ENCODE measurements at places on chromosomes 3 and 15.

- DNase-seq, result no peak
These were observed 602.3 kb upstream of the SUCLG2 start for GRCh38 chr3:68256635-68257223.

- DNase-seq, result no peak
These were observed 313.5 kb downstream of the PYDC2 start for GRCh38 chr3:191774485-191774884.

DNA sequence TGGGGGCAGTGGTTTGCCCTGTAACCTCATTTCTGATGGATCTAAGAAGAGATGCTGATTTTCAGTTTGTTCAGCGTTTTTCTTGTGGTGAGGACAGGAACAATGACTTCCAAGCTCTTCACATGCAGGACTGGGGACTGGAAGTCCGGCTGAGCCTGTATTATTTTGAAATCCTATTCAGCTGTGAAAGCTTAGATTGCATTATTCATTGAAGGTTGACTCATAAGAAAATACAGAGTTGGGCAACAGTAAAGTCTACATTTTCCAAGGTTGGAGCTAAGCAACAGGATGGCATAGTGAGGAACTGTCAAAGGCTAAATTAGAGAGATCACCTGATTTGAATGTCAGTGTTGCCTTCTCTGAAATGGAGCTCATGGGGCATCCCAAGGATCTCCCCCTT, 230.9 kb upstream of the FEZF2 start:
- no peak for DNase-seq

- no peak for DNase-seq
These were observed 53.2 kb upstream of the PPARG start for GRCh38 chr3:12235691-12236090.

GRCh38 chr3:117404730-117405129, 695.2 kb downstream of the TUSC7 start:
- no peak for DNase-seq

GRCh38 chr3:55907616-55908015, 420.5 kb upstream of the WNT5A start:
- DNase-seq, result no peak

GRCh38 chr3:51928438-51928837, 13.3 kb downstream of the RRP9 start:
- DNase-seq, result no peak

- DNase-seq, result no peak
These were observed 367.5 kb downstream of the ROBO2 start for GRCh38 chr3:77407441-77407840.

- DNase-seq, result no peak
These were observed 21.5 kb downstream of the NR2F2 start for GRCh38 chr15:96351761-96352603.

DNA sequence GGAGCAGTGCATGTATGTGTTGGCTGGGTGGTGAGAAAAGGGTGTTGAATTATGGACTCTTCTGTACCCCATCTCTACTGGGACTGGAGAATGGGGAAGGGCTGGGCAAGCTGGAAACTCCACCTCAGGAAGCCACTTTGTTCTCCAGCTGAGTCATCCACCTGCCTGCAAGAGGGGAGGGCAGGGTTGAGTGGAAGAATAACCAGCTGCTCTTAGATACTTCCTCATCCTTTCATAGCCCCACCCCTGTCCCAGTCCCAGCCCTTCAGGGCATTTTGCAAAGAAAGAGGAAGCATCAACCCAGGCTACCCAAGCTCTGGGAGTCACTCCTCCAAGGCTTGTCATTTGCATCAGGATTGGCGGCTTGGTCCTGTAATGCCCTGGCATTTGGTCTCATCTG, 33.1 kb downstream of the RAB11A start:
- DNase-seq, result no peak

DNA sequence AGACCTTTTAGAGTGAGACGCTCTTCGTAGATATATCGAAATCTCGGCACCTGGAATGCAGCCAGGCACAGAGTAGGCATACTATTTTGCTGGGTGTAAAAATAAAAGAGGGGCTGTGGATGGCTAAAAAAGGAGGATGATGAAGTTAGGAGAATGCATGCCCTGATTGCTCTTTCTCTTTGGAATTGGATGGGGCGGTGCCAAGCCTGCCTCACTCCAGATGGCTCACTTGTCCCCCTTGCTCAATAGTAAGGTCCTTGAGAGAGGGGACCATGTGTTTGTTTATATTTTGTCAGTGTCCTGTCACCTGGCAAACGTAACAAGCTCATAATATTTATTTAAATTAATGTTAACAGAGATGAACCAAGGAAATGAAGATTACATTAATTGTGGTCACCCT, 33.0 kb downstream of the SNRK start:
- DNase-seq, result no peak

DNA sequence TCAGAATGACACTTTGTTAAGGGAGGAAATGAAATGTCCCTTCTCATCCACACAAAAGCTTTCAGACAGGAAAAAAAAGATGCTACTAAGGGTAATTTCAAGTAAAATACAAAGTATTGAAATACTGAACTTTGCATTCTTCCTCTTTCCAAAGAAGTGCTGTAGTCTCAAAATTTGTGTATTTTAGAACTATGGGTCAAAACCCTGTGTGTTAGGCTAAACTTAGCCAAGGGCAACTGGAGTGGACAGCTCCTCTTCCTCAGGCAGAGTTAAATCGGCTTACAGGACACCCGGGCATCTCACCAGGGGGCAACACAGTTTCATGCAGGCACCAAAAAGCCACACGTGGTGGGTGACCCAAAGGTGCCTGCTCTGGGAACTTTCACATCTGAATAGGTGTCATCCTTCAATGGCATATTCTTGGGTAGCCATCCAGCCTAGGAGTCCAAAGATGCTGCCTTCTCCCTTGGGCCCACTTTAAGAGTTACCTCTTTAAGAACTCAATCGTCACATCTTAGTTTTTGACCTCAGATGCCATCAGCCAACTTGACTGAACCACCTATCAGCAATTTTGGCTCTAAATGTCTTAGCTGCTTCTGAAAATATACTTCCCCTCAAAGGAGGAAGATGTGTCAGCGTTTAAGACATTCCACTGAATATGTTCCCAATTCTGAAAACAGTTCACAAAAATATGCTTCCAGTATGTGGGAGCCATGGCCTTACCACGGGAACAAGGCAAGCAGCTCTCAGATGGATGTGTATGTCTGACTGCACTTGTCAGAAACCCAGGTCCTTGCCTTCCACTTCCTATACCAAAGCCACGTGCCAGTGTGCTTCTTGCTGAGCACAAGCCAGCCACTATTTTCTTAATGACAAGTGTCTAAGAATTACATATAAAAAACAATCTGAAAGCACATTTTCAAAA, 32.2 kb upstream of the MUC13 start:
- no peak for DNase-seq

DNA sequence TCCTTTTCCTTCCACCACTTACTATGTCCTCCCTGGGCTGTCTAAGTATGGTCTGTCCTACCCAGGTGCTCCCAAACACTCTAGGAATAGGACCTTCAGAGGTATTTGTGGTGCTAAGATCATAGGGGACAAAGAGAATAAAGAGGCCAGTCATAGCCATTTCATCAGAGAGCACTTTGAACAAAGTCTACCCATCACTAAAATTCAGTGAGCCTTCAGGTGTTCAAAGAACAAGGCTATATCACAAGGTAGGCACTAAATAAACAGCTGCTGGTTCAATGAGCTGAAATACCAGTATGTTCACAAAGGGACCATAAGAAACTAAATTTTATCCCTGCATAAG, 38.8 kb downstream of the NBEAL2 start:
- no peak for DNase-seq

DNA sequence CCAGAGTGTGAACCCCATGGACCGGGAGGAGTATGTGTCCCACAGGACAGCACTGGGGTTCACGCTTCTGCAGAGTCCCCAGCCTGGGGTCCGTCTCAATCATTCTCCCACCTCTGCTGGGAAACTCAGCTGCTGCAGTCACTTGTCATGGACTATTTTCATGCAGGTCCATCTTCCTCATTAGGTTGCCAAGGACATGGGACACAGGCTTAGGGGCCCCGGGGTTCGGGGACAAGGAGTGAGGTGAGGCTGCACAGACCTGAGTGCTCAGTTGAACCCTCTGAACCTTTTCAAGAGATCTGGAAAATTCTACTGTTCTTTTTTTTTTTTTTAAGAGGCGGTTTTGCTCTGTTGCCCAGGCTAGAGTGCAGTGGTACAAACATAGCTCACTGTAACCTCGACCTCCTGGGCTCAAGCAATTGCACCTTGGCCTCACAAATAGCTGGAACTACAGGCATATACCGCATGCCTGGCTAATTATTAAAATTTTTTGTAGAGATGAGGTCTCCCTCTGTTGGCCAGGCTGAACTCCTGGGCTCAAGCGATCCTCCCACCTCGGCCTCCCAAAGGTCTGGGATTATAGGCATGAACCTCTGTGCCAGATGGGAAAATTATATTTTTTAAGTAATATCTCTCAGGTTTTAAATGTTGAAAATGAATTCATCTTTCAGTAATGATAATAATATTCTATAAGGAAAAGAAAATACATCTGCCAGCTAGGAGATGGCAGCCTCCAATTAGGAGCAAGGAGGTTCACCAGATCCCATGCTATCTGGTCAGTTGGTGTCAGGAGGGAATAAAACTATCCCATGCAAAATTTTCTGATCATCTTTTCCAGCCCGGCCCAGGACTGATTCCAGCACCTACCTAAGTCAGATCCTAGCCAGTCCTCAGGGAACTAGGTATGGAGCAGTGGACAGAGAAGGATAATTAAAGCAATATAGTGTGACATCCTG, 45.2 kb downstream of the RPN1 start:
- DNase-seq, result no peak

GRCh38 chr15:60745469-60746061, 266.6 kb upstream of the ICE2 start:
- DNase-seq, result no peak

GRCh38 chr3:32544894-32545293, 25.8 kb downstream of the DYNC1LI1 start:
- DNase-seq, result no peak

- DNase-seq, result no peak
These were observed 164.5 kb downstream of the THSD4 start for GRCh38 chr15:71279757-71280141.

DNA sequence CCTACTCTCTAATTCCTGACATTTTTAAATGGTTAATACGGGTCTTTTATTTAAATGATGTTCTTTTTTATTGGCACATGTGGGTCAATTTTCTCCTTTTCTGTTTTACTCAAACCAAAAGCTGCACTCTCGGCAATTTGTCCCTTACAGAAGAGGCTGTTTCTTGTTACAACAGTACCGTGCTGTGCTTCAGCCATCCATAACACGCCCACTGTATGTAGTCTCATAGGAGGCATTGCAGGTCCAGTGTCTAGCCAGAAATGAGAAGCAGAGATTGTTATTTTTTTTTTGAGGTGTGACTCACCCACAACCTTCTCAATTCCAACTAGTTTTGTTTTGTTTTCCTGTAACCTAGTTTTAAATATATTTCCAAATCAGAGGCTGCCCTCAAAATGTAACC, 164.6 kb downstream of the GMNC start:
- DNase-seq, result no peak

DNA sequence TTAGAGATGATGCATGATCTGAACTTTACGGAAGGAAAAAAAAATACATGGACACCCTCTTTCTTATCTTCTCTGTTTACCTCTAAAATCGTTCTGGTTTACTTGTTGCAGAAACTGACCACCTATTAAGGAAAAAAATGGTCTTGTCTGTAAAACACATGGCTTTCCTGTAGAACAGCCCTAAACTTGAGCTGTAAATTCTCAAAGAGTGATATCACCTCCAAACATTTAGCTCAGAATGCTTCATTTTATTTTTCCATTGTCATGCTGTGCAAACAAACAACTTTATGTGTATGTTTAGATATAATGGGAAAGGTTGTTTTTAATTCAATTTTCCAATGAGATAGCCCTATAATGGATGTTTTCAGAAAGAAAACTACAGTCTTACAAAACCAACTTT, 237.4 kb upstream of the NR2F2 start:
- no peak for DNase-seq

DNA sequence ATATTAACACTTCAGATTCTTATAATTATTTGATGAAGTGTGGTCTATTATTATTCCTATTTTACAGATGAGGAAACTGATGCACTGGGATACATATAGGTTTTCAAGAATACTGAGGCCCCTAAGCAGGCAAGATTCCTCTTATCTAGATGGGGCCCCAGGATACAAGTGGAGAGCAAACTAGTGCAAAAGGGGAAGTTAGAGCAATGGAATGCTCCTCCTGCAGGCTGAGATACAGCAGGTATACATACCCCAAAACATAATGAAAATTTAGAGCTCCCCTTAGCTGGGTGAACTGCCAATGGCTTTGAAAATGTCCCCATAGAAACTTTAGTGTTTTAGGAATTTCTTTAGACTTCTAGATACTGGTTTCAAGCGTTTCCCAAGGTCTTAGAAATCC, 247.1 kb downstream of the CHST2 start:
- DNase-seq, result no peak

GRCh38 chr3:93906245-93906644, 67.5 kb downstream of the PROS1 start:
- DNase-seq, result no peak

GRCh38 chr15:57334257-57334656, 42.0 kb upstream of the CGNL1 start:
- DNase-seq, result no peak

- DNase-seq, result no peak
These were observed 880.1 kb downstream of the CADM2 start for GRCh38 chr3:85838921-85839320.

GRCh38 chr15:45376967-45377608, 1.3 kb downstream of the GATM start:
- peak; percentile 43 for DNase-seq

- DNase-seq, result no peak
These were observed 8.1 kb downstream of the MRPL3 start for GRCh38 chr3:131494706-131495105.

DNA sequence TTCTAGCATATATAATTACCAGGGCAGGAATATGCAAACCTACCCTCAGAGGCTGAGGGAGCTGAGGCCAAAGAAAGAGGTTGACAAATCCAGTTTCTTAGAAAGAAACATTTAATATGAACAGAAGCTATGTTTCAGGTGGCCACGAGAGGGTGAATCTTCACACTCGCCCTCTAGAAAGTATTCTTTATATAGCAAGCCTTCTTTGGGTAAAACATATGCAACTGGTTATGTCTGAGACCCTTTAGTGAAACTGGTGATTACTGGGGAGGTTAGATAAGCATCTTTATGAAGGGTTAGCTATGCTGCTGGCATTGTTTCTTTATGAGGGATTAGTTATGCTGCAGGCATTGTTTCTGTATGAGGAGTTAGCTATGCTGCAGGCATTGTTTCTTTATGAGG, 50.7 kb upstream of the GOLGA6L2 start:
- no peak for DNase-seq

- no peak for DNase-seq
These were observed 186.1 kb downstream of the FMN1 start for GRCh38 chr15:33008284-33008995.
